ENCODE measurements at places on chromosomes 3 and 15.

- no peak for DNase-seq
Measured at GRCh38 chr3:120280566-120280965, 4.5 kb downstream of the GPR156 start.

DNA sequence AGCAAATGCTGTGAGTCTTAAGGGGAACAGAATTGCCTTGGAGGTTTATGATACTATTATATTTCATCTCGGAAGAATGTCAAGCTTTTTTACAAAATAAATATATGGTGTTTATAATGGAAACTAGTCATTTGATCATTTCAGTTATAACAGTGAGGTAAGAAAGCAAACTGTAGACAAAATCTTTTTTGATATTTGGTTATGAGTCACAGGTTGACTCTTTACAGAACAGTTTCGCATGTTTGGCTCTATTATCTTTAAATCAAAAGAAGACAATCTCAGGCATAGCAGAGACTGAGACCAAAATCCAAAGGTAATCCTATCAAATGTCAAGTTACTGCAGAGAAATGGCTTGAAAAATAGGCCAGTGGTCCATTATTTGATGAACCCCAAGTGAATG, 490.9 kb upstream of the MDFIC2 start:
- no peak for DNase-seq

- no peak for DNase-seq
Measured at GRCh38 chr15:41856716-41857115, 18.1 kb downstream of the PLA2G4B start.

DNA sequence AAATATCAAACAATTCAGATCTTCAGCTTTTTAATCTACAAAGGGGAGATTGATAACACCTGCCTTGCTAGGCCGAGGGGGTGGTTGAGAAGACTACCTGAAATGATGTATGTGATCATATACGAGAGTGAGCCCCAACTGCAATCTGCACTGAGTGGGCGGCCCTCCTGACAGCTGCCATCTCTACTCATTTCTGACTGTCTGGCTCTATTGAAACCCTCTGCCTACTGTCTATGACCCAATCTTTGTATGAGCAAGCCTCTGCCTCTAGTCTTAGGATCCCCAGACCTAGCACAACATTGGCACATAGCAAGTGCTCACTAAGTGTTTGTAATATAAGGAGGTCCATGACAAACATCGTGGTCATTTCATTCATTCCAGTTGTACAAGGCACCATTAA, 144.4 kb upstream of the NR2F2 start:
- DNase-seq: no peak

GRCh38 chr15:57640930-57641682, 49.4 kb downstream of the MYZAP start:
- DNase-seq: no peak

DNA sequence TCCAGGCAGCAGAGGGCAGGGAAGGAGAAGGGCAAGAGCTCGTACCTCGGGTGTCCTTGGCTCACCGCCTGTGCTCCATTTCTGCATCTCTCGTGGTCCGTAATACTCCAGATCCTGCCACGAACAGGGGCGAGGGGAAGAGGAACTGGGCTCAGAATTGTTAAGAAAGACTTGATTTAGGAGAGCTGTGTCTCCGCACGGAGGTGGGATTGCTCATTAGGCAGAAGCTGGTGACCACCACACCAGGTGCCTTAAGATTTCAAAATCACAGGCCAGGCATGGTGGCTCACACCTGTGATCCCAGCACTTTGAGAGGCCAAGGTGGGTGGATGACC, 37.2 kb upstream of the BDH1 start:
- no peak for DNase-seq

- no peak for DNase-seq
Measured at GRCh38 chr3:115930168-115930567, 306.9 kb downstream of the GAP43 start.

DNA sequence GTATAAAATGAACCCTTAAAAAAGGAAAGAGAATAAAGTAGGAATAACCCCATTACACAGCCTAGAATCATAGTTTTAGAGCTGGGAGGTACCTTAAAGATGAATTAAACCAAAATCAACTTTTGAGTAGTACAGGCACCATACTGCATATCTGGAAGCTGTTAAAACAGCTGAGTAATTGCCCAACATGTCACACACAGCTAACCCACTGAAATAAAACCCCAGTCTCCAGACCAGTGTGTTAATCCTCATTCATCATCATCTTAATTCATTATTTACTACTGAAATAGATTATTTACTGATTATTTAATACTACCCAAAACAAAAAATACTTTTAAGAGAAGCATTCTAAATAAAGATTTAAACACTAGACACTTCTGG, 52.8 kb downstream of the GPR160 start:
- DNase-seq: no peak

Measured in GM06990 (cell line).